ENCODE measurements at places on chromosomes 2 and 18. TPM values are rescaled to one million over a fixed set of nuclear protein-coding genes. Genes with fewer than 3 reads are reported as not detected.

Gene OLA1
- 117 TPM for total RNA-seq

Gene ZNF236
- total RNA-seq, result 15.6 TPM

DNA sequence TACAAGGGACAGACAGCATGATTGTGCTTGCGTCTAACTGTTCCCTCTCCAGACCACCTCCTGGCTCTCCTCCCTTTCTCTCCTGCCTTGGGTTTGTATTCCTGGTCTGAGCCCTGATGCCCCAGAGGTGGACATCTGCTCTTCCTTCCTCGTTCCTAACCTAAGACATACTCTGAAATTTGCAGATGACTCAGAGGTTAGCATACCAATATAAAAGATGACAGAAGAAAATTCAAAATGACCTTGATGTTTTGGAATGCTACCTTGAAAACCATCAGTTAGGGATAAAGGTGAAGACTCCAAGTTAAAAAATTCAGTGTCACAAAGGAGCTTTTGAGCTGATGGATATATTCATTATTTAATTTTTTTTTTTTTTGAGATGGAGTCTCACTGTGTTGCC lies 12.9 kb downstream of the SMYD1 start:
- H3K4me3 ChIP-seq, result no peak overlapping the region
- no peaks in the 10 kb centered on the region for H3K36me3 ChIP-seq
- no peaks in the 10 kb centered on the region for H3K27me3 ChIP-seq
- no peak for DNase-seq
- H3K4me1 ChIP-seq, result no peaks in the 10 kb centered on the region

DNA sequence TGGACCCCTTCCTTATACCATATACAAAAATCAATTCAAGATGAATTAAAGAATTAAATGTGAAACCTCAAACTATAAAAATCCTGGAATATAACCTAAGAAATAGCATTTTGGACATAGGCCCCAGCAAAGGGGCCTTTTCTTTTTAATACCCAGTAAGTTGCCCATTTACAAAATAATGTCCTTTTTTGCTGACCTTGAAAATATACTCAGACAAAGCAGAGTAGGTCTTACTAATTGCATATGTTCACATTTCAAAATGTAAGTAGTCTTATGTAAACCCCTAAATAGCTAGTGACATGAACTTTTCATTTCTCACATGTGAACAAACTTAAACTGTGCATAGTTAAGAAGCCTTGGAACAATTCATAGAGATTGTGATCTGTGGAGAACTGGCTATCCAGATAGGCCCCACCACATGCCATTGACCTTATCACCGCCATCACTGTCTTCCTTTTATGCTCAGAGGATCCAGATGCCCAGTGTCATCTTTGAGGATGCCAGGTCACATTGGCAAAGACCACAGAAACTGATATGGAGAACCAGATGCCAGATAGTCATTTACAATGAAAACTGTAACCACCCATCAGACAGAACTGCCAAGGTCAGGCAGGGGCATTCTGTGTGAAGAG lies 282.4 kb upstream of the RAB12 start:
- no peaks in the 10 kb centered on the region for H3K36me3 ChIP-seq
- no peaks in the 10 kb centered on the region for H3K4me1 ChIP-seq
- DNase-seq, result no peak
- H3K27ac ChIP-seq, result no peak overlapping the region
- H3K27me3 ChIP-seq, result no peaks in the 10 kb centered on the region

DNA sequence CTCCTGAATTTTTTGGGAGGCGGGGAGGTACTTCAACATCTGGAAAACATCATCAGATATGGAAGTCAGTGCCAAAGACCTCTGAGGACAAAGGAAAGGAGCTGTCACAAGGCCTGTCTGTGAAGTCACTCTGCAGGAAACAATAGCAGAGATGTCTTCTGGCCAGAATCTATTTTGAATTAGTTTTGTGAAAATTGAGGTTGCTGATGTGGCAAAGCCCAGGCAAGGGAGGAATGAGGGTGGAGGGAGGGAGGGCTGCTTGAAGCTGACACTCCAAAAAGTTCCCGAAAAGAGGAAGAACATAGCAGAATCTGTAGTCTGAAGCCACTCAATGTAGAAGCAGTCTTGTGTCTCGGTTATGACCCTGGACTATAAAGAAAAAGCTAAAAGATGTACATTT lies 151.1 kb upstream of the LHCGR start:
- no peak overlapping the region for H3K4me3 ChIP-seq
- H3K27me3 ChIP-seq, result peaks cover 11% of the 10 kb centered on the region
- no peak for DNase-seq

DNA sequence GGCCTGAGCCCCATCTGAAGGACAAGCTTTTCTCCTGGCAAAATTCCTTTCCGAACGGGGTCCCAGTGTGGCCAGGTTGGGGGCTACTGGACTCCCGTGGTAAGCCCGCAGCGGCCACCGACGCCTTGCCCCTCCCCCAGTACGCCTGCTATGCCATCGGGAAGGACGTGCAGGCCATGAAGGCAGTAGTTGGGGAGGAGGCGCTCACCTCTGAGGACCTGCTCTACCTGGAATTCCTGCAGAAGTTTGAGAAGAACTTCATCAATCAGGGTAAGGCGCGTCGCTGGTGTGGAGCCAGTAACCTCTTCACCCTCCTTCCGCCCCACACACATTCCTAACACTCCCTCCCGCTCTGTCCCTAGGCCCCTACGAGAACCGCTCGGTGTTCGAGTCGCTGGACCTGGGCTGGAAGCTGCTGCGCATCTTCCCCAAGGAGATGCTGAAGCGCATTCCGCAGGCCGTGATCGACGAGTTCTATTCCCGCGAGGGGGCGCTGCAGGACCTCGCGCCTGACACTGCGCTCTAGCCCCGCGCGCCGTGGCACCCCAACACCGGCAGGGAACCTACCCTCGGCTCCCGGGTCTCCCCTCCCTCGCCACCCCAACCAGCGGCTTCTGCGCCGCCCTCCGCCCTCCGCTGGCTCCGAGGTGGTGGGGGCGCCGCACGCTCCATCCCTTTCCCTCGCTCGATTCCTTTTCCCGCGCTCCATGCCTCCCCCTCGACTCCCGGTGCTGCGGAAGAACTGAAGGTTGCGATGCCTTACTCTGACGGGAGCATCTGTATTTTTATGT lies 13.6 kb upstream of the ANKRD53 start:
- H3K27ac ChIP-seq, result no peak overlapping the region
- peaks cover 3% of the 10 kb centered on the region for H3K4me1 ChIP-seq
- H3K27me3 ChIP-seq, result peaks cover 16% of the 10 kb centered on the region
- no peaks in the 10 kb centered on the region for H3K36me3 ChIP-seq
- peak overlapping the region; percentile 76 for H3K4me3 ChIP-seq

DNA sequence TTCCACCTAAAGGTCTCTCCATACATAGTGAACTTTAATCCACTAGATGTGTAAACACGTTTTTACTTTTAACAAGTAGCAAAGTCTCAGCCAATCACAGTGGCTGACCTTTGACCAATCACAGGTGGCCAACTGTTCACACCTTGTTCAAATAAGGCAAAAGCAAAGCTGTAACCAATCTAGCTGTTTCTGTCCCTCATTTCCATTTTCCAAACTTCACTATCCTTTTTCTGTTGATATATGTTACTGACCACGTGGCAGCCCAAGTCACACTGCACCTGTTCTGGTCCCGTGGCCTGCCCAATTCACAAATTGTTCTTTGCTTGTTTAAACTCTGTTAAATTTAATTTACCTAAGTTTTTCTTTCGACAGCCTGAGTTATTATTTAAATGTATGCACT lies 393.5 kb upstream of the NETO1 start:
- no peak for DNase-seq
- H3K27ac ChIP-seq, result no peak overlapping the region
- no peaks in the 10 kb centered on the region for H3K27me3 ChIP-seq
- no peaks in the 10 kb centered on the region for H3K4me1 ChIP-seq
- H3K36me3 ChIP-seq, result no peaks in the 10 kb centered on the region

DNA sequence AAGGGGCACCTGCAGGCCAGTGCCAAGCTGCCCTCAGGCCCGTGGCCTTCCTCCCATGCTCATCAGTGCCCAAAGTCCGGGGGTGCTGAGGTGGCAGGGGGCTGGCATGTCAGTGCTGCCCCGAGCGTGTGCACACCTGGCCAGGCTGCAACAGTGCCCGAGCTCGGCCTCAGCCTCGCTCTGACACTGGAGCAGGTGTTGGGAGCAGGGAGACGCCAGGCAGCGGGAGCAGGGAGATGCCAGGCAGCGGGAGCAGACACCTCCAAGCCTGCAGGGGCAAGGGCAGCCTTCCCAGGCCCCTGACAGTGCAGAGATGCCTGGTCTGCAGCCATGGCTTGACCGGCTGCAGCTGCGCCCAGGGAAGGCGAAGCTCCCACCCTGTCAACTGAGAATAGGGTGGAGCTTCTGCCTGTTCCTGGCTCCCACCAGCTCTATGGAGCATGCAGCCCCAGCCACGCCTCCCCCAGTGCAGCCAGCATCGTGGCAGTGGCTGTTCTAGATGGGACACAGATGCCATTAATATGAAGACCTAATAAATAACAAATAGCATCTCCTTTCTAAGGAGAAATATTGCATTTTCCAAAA lies 82.4 kb downstream of the DTNB start:
- no peaks in the 10 kb centered on the region for H3K36me3 ChIP-seq
- peaks cover 34% of the 10 kb centered on the region for H3K4me1 ChIP-seq
- no peak overlapping the region for H3K4me3 ChIP-seq
- DNase-seq, result no peak

GRCh38 chr2:207224791-207225482 lies 59.2 kb upstream of the KLF7 start:
- peak overlapping the region; percentile 6 for H3K4me3 ChIP-seq
- no peaks in the 10 kb centered on the region for H3K36me3 ChIP-seq
- peaks cover 2% of the 10 kb centered on the region for H3K27me3 ChIP-seq
- peak overlapping the region; percentile 93 for H3K27ac ChIP-seq
- H3K4me1 ChIP-seq, result peaks cover 48% of the 10 kb centered on the region
- peak; percentile 85 for DNase-seq
